ENCODE measurements at places on chromosomes 7 and 10.

DNA sequence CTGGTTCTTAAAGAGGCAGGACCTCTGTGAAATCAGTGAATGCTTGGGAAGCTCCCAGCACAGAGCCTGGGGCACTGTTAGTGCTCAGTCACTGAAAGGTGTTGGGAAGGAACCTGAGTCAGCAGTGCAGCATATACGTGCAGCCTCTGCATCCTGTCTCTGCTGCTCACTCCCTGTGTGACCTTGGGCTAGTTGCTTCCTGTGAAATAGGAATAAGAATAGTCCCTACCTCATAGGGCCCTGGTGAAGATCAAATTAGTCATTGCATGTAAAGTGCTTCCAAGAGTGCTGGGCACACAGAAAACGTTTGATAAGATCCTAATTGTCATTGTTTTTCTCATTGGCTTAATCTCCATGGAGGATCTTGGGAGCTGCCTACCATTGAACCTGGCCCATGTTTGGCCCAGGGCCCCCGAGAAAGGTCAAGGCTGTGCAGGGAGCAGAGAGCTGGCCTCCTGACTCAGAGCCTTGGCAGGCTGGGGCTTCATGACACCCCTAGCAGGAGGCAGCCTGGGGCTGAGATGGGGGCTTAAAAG is 73.3 kb upstream of the COL13A1 start:
- no peak for DNase-seq

DNA sequence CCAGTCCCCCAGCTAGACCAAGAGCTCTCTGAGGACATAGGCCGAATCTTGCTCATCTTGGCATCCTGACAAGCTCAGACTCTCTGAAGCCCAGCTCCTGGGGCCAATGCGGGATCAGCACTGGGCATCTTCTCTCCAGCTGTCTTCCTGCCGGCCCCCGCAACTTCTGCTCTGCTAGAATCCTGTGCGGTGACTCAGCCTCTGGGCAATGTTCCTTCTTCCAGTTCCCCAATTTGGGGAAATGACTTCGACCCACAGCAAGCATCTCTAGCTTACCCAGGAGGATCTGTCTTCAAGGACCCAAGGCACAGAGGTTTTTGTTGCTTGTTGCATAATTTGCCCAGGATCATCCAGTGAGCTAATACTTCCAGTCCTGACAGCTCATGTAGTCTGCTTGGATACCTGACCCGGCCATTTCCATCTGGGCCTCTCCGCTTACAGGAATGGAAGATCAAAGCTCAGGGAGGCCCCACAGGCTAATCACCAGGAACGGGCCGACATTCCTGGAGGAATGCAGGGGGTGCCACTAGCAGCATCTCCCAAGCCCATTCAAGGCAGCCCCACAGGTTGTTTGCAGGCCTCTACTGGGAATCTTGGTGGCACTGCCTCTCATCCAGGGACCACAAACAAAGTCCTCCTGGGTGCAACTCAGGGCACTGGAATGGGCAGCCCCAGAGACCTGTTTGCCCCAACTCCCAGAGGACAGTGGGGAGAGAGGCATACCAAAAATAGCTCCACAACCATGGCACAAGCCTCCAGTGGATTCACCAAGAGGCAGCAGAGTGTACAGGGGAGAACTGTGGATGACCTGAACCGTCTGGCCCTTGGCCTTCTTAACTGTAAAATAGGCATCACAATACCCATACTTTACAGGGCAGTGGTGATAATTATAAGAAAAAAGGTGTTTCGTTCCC is 151.9 kb downstream of the NEURL1 start:
- DNase-seq = peak; percentile 66

- DNase-seq = no peak
Measured at GRCh38 chr10:13810568-13810967, 223.8 kb downstream of the PRPF18 start.

GRCh38 chr7:99579281-99579955 is 18.6 kb upstream of the TMEM225B start:
- no peak for DNase-seq

GRCh38 chr7:148747274-148747673 is 48.6 kb downstream of the CUL1 start:
- no peak for DNase-seq

GRCh38 chr10:85413570-85413969 is 953.0 kb downstream of the GRID1 start:
- no peak for DNase-seq

DNA sequence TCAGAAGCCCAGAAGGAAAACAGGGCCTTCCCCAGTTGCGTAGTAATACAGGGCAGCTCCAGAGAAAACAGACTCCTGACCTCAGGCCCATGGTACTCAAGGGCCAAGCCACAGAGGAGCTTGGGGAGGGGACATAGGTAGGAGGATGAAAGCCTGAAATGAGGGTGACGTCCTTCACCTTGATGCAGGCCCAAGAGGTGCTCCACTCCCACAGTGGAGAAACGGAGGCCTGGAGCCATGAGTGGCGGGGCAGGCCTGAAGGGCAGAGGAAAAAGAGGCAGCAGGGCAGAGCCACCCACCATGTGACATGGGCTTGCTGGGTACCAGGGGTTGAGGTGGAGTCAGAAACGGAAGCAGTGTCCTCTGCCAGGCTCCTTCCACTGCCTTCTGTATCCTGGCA is 83.0 kb downstream of the C10orf105 start:
- no peak for DNase-seq
